ENCODE measurements at places on chromosomes 16 and 17.

GRCh38 chr17:51770027-51770759 lies 388.3 kb downstream of the CA10 start:
- no peak for DNase-seq

- no peak for DNase-seq
Measured at GRCh38 chr16:31504159-31504558, 4.0 kb downstream of the RUSF1 start.

GRCh38 chr16:56833243-56833970 lies 31.6 kb upstream of the SLC12A3 start:
- no peak for DNase-seq

DNA sequence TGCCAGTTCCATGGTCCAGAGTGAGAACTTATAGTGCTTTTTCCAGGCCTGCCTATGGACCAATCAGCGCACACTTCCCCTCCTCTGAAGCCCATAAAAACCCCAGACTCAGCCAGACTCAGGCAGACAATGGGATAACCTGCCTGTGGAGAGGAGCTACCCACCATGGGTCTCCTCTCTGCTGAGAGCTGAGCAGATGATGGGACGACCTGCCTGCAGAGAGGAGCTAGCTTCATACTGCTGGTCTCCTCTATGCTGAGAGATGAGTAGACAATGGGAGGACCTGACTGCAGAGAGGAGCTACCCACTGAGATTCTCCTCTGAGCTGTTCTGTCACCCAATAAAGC lies 144.7 kb downstream of the MYO1D start:
- DNase-seq = no peak

DNA sequence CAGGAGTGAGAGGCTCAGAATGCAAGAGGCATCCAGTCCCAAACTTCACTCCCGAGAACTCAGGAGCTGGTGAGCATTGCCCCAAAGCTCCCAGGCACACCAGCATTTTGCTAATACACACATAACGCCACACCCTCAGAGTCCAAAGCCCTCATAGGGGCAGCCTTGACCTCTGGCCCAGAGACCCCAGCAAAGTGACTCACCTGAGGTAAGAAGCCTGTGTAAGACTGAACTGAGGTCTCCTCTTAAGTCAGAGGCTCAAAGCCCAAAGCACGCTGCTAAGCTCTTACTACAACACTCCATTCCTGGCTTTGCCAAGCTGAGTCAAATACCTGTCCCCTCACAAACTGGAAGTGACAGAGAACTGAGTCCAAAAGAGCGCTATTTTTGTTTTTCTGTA lies 16.4 kb downstream of the ST3GAL2 start:
- DNase-seq = no peak

DNA sequence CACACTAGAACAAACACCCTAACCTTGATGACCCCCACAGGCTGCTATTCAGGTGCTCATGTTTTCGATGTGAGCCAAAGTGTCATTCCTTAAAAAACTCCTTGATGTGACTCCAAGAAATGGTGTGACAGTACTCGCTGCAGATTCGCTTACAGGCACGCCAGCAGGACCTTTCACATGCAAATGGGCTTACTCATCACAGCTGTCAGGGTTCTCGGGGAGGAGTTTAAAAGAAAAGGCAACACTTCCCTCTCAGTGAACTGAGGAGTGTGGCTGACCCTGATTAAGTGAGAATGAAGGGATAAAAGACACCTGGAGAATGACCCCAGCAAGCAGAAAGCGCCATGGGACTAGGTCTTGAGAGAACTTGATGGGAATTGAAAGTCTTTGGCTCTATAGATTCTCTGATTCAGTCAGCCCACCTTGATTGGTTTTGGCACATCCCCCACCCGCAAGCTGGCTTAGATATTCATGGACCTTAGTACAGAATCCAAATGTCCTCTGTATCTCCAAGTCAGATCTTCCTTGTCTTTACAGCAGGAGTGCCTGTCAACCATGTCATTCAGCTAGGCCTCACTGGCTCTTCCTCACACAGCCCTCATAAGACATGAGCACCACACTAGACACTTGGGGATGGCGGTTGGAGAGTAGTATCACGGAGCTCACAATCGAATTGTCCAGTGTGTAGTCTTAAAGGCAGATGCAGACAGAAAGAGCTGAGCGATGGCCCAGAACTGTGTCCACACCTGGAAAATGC lies 82.6 kb downstream of the HIC1 start:
- DNase-seq = no peak

GRCh38 chr17:74403512-74404137 lies 28.3 kb upstream of the GPRC5C start:
- no peak for DNase-seq

- DNase-seq = no peak
Measured at GRCh38 chr17:70158180-70158579, 11.2 kb upstream of the KCNJ2 start.

GRCh38 chr16:77584205-77584859 lies 138.0 kb upstream of the NUDT7 start:
- no peak for DNase-seq

GRCh38 chr16:75599452-75600277 lies 23.4 kb downstream of the ADAT1 start:
- DNase-seq = no peak

DNA sequence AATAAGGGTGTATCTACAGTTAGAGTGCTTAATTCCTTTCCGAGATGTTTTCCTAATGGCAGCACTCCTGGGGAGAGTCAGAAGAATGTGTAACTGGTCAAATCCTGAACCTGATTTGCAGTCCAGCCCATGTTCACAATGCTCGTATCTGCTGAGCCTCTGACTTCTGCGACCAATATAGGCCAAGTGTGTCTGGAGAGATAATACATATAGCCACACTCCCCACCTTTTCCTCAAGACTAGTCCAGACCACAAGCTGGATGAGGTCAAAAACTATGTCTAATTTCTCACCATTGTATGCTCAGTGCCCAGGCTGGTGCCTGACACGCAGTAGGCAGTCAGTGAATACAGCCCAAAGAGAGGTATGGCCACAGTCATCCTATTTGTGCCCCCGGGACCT lies 58.0 kb downstream of the XYLT1 start:
- DNase-seq = no peak

DNA sequence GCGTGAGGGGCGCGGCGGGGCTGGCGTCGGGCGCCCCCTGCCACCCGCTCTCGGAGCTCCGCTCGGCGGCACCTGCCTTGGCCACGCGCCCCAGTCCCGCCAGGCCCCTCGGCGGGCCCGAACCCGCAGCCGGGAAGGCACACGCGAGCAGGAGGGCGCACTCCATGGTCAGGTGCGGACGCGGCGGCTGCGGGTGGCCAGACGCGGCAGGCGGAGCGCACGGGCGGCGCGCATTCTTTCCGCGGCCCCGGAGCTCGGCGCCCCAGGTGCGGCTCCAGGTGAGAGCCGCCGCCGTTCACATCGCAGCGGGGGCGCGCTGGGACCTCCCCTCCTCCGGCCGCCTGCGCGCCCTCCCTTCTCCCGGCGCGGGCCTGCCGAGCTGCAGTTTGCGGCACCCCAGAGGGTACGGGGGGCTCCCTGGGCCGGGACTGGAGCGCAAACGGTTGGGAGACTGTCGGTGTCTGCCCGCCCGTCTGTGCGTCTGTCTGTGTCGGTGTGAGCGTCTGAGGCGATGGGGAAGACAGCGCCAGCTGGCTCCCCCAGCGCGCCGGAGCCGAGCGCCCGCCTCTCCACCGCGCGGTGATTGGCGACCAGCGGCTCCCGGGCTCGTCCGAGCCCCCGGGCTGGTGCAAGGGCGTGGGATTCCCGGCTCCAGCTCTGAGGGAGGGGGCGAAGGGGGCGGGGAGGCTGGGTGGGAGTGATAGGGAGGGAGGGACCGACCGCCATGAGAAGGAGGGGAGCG lies at the start of gene ADAMTS18:
Gene ADAMTS18 (minus strand): TSS at position 505 of the 742 bp plus-strand sequence. CDS start 339 bp downstream, at position 166.
- DNase-seq = no peak
